ENCODE measurements at places on chromosomes 11 and 22. TPM values are rescaled to one million over a fixed set of nuclear protein-coding genes. Genes with fewer than 3 reads are reported as not detected.
A peak's percentile ranks its signal among the peaks of the same experiment; 100 is the strongest.

TRIM48 gene
- not detected for polyA plus RNA-seq

GRCh38 chr22:22422629-22423112 lies 85.9 kb downstream of the ZNF280B start:
- peak; percentile 72 for DNase-seq

GRCh38 chr11:29135504-29135903 lies 881.3 kb downstream of the KCNA4 start:
- DNase-seq, result no peak

NXPE4 gene
- not detected for polyA plus RNA-seq

GRCh38 chr22:20092477-20092854 lies 12.4 kb downstream of the DGCR8 start:
- no peak for DNase-seq

DNA sequence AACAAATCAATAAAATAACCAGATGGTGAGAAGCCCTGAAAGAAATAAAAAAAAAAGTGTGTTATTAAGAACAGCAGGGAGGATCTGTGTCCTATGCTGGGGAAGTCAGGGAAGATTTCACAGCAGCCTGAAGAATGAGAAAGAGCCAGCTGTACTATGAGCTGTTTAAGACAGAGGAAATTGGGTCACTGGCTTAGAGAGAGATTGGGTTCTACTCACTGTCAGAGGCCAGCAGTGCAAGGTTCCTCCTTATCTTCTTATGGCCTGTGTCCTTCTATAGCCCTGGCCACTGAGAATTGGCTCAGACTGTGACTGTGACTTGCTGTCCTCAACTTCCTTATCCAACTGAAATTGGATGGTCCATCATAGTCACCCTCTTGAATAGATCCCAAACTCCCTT lies 54.8 kb upstream of the FDX1 start:
- no peak for DNase-seq

CYP2D6 gene
- polyA plus RNA-seq, result 6.2 TPM

DNA sequence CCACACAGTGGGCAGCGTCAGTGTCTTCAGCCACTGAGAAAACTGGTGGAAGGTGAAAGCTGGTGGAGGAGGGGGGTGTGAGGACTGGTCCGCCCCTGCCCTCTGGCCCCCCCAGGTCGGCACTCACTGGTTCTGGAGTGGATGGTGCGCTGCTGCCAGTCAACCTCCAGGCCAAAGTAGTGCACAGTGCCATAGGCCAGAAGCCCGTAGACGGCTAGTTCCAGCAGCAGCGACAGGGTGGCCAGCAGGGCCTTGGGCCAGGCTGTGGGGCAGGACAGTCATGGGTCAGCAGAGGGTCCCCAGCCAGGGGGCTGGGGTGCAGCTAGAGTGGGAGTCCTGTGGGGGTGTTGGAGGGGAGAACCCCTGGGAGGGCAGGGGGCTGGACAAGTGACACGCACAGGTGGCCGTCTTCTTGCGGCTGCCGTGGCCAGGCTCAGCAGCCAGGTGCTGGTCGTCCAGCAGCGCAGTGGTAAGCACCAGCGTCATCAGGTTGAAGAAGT lies 2.2 kb downstream of the LMF2 start:
- DNase-seq, result no peak

- no peak for DNase-seq
These were observed 89.3 kb upstream of the CEP126 start for GRCh38 chr11:101825531-101825930.

RAG2 gene
- 0.52 TPM for polyA plus RNA-seq

DNA sequence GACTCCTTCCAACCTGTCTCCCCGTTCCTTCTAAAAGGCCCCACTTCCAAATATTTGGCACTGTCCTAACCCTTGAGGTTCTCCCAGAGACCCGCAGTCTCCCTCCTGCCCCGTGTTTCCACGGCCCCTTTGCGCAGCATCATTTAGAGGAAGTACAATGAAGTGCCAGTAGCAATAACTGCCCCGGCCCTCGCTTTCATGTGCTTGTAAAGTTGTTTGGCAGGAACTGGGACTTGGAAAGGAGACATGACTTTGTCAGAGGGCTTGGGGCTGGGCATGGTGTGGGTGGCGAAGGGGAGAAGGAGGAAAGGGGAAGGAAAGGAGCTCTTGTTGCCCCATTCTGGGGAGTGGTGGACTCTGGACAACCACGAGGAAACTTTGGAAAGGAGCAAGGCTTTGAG lies 2.6 kb downstream of the CD44 start:
- DNase-seq, result no peak

DNA sequence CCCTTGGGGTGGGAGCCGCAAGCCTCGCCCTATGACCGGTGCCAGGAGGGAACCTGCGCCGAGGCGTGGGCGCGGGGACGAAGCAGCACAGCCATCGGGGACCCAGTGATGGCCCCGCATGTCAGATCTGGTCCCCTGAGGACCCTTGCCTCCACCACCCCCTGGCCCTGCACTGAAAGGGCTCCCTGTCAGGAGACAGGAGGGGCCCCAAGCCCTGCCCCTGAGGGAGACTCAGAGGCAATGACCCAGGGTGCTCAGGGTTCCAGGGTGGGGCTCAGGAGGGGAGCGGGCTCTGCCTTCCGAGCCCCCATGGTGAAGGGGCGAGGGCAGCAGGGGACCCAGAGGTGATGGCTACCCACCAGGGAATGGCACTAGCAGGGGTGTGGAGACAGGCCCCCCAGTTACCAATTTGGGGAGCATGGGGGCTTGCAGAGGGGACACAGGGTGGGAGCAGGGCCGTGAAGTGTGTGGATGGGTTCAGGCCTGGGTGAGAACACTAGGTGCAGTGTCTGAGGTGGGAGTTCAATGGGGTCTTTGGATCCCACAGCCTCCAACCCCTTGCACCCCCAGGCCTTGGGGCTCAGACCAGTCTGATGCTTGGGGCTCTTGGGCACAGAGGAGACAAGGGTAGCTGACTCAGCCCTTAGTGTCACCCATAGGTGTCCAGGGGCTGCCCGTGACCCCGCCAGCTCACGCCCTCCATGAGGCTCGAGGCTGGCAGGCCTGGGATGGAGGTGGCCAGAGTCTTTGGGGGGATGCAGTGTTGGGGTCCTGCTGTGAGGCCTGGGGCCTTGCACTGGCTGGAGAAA lies 499 bp downstream of the LRRC56 start:
- DNase-seq, result no peak

IL10RA gene
- polyA plus RNA-seq, result 2.1 TPM

GRCh38 chr22:24592058-24592850 lies 619 bp downstream of the LRRC75B start:
- no peak for DNase-seq

DNA sequence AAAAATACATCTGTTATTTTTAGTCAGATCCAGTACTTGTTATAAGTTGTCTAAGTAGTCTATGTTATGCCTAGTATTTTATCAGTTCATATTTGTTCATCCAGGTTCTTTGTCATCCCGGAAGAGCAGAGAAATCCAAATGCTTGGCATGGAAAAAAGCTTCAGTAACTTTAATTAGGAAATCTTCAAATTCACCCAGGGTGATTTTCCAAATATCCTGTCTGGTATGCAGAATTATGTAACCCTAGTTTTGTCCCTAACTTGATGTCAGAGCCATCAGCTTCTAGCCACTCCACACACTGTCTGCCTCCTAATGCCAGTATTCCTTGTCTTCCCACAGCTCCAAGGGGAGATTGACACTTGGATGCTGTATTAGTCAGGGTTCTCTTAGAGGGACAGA lies 216.2 kb downstream of the ARHGAP42 start:
- no peak for DNase-seq

- DNase-seq, result no peak
These were observed 76.0 kb downstream of the SC5D start for GRCh38 chr11:121368364-121369240.

- no peak for DNase-seq
These were observed 103.6 kb upstream of the ANO1 start for GRCh38 chr11:69974528-69974927.

DNA sequence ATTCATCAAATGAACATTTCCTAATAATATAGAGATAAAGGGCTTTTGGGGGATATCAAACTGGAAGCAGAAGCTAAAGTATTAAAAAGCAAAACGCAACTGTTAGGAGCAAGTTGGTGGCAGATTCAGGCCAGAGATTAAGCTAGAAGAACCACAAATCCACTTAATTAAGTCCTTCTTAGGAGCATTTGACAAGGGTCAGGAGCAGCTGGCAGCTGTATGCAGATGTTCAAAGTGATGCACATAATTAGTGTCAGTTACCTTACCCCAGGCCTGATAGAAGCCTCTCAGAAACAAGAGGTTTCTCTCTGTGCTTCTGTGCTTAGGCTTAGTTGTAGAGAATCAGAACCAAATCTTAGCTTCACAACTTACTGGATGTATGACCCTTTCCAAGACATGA lies 546.5 kb upstream of the ANO5 start:
- DNase-seq, result no peak

DNA sequence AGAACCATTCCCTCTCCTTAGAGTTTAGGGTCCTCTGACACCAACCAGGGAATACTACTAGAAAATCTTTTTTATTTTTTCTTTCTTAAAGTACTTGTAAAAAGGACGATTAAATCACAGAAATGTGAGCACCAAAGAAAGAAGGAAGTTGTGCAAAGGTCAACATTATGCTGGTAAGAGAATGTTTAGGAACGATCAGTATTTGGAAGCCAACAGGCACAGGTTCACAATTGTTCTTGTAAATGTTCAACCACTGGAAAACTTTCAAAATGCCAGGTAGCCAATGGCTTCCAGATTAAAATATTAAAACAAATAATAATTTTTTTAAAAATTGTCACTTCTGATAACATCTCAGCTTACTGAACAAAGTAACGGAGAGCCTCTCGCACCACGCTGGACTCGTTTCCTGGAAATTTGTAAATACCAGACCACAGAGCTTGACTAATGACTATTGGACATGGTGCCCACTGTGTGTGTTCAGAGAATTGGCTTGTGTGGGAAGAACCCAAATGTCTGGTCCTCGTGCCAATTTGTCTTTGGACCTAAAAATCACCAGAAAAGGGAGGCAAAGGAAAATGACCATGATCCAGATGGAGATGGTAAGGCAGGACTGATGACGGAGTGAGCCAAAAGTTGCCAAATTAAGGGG lies 20.8 kb downstream of the COMMD9 start:
- no peak for DNase-seq

- DNase-seq, result no peak
These were observed 1.7 kb downstream of the SMTN start for GRCh38 chr22:31082606-31083376.

- DNase-seq, result no peak
These were observed 74.4 kb upstream of the FAR1 start for GRCh38 chr11:13594044-13594443.

C1QTNF4 gene
- 5.8 TPM for polyA plus RNA-seq

DNA sequence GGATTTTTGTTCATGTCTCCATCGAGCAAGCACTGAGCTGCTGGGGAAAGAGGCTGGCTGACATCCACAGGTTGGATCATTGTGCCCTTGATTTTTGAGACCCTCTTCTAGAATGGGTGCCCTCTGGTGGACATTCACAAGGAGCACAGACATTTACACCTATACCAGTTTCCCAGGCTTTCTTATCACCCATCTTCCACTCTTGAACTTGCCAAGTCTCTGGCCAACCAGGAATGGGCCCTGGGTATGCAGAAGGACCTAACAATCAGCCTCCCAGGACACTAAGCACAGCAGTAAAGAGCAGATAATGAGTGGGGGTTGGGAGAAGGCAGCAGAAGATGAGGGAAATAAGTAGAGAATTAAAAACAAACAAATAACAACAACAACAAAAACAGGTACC lies 5.7 kb upstream of the INTS4 start:
- no peak for DNase-seq

DNA sequence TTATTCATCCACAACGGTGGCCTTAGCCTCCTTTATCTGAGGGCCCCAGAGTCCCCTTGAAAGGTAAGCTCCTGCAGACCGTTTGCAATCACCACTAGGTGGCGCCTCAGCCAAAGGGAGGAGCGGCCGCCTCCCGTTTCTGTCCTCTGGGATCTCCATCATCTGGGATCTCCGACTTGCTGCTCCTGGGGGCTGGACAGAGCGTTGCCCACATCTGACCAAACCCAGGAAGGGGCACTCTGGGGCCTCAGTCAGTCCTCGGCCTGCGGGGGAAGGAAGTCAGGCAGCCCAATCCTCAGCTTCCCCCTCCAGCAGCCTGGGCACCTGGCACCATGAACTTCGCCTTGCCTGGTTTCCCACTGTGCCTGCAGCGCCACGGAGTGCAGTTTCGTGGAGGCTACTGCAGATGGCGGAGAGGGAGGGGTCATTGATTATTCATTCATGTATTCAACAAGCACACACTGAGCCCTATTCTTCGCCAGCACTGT lies 23.5 kb downstream of the TP53I11 start:
- DNase-seq, result peak; percentile 73

APLNR gene
- polyA plus RNA-seq, result 88.7 TPM

DNA sequence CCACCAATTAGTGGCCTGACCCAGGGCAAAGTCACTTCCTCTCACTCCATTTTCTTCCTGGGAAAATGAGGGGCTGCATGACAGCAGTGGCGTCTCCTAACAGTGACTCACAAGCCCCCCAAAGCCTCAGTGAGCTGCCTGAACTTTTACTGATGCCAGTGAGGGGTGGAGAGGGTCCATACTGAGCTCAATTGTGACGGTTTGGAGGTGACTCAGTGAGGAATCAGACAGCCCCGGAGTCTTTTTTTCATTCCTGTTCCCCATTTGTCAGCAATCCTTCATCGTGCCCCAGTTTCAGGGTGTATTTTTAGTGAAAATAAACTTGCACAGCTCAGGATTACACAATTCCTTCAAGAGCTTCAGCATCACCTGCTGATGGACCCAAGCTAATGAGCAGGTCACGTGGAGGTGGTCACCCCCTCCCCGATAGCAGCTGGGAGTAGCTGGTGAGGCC lies 30.1 kb upstream of the RASD2 start:
- DNase-seq, result no peak

PANX3 gene
- polyA plus RNA-seq, result not detected

GRCh38 chr11:34960277-34960676 lies 43.9 kb downstream of the PDHX start:
- no peak for DNase-seq

- no peak for DNase-seq
These were observed 51.7 kb upstream of the NUP160 start for GRCh38 chr11:47899801-47900200.

GRCh38 chr11:35621620-35622019 lies 3.4 kb downstream of the FJX1 start:
- DNase-seq, result no peak

DNA sequence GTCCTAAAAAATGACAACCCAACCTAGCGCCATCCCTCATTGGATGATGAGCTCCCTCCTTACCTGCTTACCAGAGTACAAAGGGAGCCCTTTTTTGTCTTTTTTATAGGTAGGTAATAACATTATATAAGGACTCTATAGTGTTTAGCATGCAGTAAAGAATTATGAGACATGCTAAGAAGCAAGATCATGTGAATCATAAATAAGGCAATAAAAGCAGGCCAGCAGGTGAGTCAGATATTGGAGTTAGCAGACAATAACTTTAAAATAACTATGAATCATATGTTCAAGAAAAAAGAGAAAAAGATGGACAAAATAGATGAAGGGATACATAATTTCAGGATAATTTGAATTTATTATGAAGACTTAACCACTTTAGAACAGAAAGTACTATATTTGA lies 81.5 kb downstream of the GRK3 start:
- no peak for DNase-seq

AMOTL1 gene
- 46.4 TPM for polyA plus RNA-seq

APOC3 gene
- 9.2 TPM for polyA plus RNA-seq

GRCh38 chr11:86358720-86359119 lies 16.0 kb upstream of the CCDC81 start:
- DNase-seq, result no peak

- DNase-seq, result no peak
These were observed 118.7 kb downstream of the BBOX1 start for GRCh38 chr11:27159335-27159679.
